ENCODE measurements at places on chromosomes 1 and 21.
A peak's percentile ranks its signal among the peaks of the same experiment; 100 is the strongest.

DNA sequence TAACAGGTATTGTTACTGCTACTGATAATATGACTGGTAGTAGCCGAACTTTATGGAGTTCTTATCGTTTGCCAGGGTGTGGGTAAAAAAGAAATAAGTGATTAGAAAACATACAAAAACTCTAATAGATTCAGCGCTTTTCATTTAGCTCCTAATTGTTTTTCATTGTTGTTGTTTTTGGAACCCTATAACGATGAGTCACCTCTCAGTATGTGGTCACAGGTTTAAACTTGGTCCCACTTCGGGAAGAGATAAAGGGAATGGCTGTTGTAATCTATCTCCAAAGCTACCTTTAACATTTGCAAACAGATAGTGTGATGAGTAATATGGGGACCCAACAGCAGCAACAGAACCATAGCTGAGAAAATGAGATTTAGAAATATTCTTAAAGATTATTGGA lies 62.7 kb upstream of the BCL10 start:
- DNase-seq = no peak

DNA sequence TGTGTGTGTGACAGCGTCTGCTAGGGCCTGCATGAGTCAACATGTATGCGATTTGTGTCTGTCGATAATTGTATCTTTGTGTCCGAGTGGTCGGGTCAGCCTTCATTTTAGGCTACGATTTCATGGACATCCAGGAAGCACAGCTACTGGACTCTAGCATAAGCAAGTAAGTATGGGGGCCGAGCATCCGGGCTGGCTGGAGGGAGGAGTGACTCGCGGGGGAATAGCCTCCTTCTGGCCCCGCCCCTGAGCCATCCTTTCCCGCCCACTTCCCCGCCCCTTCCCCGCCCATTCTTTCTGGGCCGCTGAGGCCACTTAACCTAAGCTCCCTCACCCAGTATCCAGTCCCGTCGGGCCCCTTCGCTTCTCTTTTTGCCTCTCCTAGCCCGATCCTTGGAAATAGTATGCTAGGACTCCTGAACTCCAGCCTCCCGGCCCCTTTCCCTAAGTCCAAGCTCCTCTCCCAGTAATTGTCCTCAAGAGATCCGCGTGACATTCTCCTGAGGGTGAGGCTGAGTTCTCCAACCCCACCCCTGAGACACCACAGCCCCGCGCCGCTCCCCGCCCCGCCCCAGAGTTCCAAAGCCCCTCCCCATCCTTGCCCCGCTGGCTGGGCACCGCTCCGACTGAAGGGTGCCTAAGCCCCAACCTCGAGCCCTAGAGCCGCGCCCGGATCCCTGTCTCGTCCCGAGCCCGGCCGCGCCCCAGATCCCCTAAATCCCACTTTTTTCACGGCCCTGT lies 1.2 kb downstream of the MAP3K6 start:
- peak; percentile 86 for DNase-seq

DNA sequence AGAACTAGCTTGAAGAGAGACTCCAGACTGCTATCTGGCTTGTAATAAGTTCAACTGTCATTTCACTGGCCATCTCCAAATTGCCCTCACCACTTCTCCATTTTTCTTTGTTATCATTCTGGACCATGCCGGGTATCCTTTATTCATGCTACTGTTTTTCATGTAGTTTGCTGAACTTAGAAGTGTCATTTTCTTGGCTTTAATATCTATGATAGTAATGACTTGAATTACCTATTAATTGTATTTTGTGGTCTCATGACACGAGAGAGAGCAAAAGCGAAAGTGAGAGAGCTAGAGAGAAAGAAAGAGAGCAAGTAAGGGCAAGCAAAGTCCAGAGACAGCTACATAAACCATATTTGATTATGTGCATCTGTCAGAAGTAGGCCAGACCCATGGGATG lies 184.9 kb upstream of the ATP1B1 start:
- DNase-seq = no peak

DNA sequence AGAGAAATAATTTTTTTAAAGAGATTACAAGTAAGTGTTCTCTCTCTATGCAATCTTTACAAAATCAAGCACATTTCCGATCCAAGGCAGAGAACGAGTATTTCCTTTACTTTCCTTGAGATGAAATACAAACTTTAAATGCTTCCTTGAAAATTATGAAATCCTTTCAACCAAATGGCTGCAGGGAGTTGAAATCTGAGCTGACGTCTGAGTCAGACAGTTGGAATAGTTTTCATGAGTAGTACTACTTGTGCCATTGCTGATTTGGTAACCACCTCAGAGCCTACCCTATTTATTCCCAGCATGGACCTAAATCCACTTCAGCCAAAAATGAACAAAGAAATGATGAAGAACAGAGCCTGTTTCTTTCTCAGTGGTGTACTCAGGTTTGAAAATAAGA lies 183.6 kb downstream of the GIPC2 start:
- no peak for DNase-seq

GRCh38 chr1:36909946-36910725 lies 124.2 kb downstream of the GRIK3 start:
- DNase-seq = no peak

- no peak for DNase-seq
Measured at GRCh38 chr1:74731399-74732052, 1.3 kb downstream of the CRYZ start.

GRCh38 chr1:35320937-35321336 lies 52.4 kb downstream of the ZMYM4 start:
- no peak for DNase-seq

DNA sequence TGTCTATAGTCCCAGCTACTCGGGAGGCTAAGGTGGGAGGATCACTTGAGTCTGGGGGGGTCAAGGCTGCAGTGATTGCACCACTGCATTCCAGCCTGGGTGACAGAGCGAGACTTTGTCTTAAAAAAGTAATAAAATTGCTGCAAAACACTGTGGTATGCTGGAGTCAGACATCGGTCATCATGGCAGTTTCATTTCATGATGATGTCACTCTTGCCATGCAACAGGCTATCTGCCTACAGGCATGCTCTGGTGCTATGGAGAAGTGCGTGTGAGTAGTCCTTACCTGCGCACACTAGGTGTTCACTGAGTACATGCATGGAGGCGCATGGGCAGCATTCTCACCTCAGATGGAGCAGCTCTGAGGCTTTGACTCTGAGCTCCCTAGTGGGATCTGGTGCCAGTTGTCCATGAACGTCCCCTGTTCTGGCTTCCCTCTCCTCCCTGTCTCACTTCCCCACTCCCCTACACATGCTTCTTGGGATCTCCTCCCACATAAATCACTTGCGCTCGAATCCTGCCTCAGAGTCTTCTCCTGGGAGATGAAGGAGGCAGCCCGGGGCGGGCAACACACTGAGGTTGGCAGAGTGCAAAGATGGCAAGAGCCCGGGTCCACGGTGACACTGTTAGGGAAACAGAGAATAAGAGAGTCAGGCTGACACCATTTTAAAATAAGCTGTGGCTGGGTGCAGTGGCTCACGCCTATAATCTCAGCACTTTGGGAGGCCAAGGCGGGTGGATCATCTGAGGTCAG lies 10.4 kb upstream of the CELA3B start:
- DNase-seq = no peak

DNA sequence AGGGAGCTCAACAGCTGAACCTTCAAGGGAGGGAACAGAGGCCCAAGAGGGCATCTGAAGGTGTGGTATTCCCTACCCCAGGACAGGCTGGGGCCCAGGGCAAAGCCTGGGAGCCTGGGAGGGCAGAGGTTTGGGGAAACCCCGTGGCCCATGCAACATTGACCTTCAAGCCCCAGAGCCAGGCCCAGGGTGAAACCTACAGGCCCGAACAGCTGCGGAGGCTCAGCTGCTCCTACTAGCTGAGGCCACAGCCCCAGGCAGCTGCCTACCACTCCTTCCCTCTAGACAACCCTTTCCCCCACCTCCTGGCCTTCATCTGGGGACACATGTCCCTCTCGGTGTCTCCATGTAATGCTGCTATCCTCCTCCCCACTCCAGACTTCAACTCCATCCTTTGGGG lies 3.2 kb downstream of the LAD1 start:
- no peak for DNase-seq

- DNase-seq = no peak
Measured at GRCh38 chr1:55816456-55817426, 601.6 kb upstream of the USP24 start.

GRCh38 chr1:86573763-86574484 lies 27.0 kb downstream of the CLCA4 start:
- DNase-seq = no peak

DNA sequence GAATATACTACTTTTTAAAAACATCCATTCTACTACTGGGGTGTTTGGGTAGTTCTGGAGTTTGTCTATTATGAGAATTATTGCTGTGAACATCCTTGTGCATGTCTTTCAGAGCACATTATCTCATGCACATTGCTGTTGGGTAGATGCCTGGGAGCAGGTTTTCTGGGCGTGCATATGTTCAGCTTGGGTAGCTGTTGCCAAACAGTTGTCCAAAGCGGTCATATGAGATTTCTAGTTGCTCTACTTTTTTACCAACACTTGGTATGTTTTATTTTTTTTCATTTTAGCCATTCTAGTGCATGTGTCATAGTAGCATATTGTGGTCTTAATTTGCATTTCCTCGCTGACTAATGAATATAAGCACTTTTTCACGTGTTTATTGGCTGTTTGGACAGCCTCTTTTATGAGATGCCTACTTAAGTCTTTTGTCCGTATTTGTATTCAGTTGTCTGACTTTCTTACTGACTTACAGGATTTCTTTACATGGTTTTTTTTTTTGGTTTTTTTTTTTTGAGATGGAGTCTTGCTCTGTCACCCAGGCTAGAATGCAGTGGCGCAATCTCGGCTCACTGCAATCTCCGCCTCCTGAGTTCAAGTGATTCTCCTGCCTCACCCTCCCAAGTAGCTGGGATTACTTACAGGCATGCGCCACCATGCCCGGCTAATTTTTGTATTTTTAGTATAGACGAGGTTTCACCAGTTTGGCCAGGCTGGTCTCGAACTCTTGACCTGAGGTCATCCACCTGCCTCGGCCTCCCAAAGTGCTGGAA lies 18.1 kb downstream of the ZDHHC18 start:
- DNase-seq = no peak

- DNase-seq = no peak
Measured at GRCh38 chr1:43659212-43660166, 9.5 kb downstream of the KDM4A start.

- DNase-seq = no peak
Measured at GRCh38 chr1:222529916-222530315, 18.0 kb downstream of the HHIPL2 start.

DNA sequence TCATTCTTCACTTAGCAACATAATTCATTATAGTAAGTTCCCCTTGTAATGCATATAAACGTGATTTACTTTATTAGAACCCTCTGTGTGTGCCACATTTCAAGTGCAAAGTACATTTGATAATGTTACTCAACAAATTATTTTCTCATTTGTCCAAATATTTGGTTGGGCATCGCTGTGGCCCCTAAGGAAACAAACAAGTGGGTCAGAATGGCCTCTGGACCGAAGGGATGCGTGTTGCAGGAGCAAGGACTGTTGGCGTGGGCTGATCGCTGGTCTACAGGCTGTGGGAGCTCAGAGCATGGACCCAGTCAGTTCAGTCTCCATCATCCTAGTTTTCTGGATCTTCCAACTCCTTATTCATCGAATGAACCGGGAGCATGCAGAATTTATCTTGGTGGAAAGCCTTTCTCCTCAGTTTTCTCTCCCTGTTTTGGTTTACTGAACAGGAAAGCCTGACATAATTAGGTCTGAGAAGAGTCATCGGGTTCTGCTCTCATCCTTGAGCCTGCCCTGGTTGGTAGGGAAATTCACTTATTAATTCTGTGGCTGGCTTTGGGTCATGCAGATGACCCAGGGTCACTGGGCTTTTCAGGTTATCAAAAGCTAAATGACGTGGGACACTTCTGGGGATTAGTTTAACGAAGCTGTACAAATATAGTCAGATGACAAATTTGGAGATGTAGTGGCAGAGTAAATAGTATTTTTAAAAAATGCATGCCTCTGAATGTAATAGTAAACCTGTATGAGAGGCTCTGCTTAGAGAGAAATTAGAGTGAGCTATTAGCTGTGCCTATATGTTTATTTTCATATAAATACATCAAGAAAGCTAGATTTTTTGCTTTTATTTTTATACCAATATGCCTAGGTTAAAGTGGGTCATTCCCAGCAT lies 200.2 kb downstream of the SDCCAG8 start:
- no peak for DNase-seq

GRCh38 chr1:102901996-102902395 lies 206.3 kb downstream of the COL11A1 start:
- no peak for DNase-seq

DNA sequence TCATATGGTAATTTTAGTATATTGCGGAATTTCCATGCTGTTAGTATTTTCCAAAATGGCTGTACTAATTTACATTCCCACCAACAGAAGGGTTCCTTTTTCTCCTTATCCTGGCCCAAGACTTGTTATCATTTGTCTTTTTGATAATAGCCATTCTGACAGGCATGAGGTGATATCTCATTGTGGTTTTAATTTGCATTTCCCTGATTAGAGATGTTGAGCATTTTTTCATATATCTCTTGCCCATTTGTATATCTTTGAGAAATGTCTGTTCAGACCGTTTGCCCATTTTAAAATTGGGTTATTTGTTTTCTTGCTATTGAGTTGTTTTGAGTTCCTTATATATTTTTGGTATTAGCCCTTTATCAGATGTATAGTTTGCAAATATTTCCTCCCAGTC lies 14.0 kb downstream of the CAPZA1 start:
- no peak for DNase-seq

GRCh38 chr1:219555031-219555692 lies 57.7 kb downstream of the ZC3H11B start:
- no peak for DNase-seq

GRCh38 chr1:54808443-54809207 lies 7.5 kb upstream of the TTC22 start:
- DNase-seq = no peak

- DNase-seq = no peak
Measured at GRCh38 chr1:63665824-63666223, 72.6 kb downstream of the PGM1 start.

GRCh38 chr1:10610901-10611600 lies 136.3 kb downstream of the PEX14 start:
- DNase-seq = no peak

DNA sequence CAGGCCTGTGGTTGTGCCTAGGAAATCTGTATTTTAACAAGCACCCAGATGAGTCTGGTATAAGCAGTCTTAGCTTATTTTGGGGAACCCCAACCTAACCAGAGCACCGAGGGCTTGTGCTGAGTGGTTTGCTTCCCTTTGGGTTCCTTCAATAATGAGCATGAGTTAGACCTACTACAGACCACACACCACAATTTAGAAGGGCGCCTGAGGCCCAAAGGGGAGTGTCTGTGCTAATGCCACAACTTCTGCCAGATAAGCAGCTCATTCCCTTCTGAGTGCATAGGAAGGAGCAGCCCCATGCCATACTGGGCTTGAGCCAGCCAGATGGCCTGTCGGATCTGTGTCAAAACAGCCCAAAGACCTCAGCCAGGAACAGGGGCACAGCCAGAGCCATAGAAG lies 15.4 kb upstream of the LSS start:
- no peak for DNase-seq

GRCh38 chr1:220182656-220183055 lies 88.7 kb downstream of the IARS2 start:
- DNase-seq = no peak
